Ovary (tissue), 10 donors: ENCODE measurements at places on chromosomes 11 and 22.

GRCh38 chr11:3823303-3823702 is 14.9 kb downstream of the PGAP2 start:
- no peak for DNase-seq

- no peak for DNase-seq
Observed at GRCh38 chr11:6482441-6482840, 1.1 kb downstream of the TIMM10B start.

DNA sequence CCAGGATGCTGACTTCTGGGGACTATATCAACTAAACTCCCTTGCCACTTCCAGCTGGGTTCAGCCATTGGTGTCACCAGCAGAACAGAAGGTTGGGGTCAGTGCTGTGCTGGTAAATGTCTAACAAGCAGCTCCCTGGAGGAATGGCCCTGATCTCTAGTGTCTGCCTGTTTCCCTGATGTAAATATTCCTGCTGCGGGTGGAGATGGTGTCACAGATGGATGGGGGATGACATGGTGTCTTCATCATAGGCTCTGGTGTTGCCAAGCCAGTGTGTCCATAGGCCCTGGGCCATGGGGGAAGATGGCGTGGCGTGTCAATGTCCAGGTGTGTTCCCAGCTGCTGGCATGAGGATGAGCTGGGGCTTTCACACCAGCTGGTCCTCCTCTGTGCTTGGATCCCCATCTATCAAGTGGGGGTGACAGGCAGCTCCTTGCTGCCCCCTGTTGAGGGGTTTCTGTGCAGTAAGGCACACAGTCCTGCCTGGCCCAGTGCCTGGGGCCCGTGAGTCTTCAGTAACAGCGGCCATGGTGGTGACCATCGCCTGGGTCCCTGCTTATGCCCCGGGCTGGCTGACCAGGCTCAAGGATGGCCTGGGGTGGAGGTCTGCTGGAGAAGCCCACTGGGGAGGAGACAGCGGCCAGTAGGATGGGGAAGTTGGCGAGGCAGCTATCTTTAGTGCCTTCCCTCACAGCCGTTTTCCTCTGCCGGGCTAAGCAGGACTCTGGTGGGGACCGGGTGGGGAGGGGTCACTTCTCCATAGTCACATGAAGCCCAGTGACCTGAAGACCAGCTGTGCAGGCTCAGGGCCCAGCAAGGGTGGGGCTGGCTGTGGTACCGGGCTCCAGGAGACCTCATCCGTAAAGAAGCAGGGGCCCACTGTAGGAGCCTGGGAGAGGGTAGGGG is 12.7 kb downstream of the RPL3 start:
- DNase-seq, result no peak

GRCh38 chr11:66850588-66851238 is 6.2 kb upstream of the LRFN4 start:
- no peak for DNase-seq

DNA sequence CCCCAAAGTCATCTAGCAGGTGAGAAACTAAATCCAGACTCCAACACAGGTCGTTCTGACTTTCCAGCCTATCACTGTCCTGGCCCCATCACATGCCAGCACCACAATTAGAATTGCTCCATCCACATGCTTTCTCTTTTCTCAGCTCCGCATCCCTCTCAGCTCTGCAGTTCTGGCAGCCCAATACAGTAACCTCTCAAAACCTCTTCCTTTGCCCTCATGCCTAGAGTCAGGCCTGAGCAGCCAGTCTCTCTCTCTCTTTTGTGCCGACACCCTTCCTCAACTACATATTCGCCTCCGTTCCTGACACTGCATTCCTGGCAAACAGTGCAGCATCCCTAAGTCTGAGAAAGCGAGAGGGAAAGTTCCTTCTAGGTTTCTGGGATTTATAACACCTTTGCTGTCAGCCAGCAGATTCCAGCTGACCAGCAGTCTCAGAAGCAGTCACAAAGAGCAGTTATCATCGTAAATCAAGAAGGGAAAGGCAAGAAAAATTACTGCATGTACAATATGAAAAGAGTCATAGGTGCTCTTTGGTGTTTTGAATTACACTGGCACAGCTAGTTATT is 258.0 kb downstream of the FAT3 start:
- DNase-seq, result no peak

DNA sequence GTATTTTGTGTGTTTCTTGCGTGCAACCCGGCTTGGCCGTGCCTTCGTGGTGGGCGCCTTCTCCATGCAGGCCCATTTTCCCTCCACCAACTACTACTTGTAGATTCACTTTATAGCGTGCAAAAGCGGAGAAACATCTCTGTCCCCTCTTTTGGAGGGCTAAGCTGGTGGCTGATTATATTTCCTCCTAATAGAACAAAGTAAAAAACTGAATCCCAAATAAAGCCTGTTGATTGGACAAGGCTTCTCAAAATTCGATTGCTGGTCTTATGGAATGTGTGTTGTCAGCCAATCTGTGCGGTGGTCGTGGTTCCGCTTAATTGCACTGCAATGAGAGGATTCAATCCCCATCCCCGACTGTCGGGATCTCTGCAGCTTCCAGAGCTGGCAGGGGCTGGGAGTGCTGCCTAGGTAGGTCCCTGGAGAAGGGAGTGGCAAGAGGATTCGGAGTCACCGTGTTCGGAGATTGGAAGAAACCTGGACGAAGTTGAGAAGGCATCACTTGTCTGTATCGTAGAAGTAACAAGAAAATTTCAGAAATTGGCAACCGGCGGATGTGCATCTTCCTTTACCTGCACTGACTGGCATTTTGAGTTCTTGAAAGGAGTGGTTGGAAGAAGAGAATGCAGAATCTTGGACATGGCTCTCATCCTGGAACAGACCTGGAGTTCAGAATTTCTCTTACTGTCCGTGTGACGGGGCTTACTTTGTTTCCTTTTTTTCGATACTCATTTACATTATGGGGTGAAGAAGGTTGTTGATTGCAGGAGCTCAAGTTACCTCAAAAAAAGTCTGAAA is 1.1 kb downstream of the HMGXB4 start:
- DNase-seq, result no peak
